ENCODE measurements at places on chromosomes 1 and 21. TPM values are rescaled to one million over a fixed set of nuclear protein-coding genes. Genes with fewer than 3 reads are reported as not detected.

GRCh38 chr1:156703741-156704140, 1.6 kb downstream of the CRABP2 start:
- DNase-seq = no peak

GRCh38 chr1:155934936-155935590, 850 bp upstream of the KHDC4 start:
- DNase-seq = no peak

The ZBTB21 gene
- total RNA-seq = 35.6 TPM

The ZNF593OS gene
- not detected for total RNA-seq

The SNX7 gene
- total RNA-seq = not detected

The CYP4Z1 gene
- not detected for total RNA-seq

The GBP5 gene
- total RNA-seq = 135 TPM

DNA sequence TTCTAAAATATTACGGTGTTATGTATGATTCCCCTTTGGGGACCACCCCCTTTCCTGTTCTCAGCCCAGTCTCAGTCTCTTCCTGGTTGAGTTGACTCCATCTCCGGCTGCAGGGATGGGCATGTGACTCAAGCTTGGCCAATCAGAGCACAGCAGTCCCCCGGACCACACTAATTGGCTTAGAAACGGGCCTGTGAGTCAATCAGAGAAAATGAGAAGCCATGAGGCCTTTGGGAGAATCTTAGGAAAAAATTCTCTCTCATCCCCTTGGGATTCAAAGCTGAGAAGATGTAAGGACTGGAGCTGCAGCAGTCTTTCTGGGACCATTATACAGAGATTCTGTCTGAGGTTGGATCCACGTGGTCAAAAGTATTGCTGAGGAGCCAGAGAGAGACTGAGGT, 10.7 kb upstream of the FHAD1 start:
- no peak for DNase-seq

DNA sequence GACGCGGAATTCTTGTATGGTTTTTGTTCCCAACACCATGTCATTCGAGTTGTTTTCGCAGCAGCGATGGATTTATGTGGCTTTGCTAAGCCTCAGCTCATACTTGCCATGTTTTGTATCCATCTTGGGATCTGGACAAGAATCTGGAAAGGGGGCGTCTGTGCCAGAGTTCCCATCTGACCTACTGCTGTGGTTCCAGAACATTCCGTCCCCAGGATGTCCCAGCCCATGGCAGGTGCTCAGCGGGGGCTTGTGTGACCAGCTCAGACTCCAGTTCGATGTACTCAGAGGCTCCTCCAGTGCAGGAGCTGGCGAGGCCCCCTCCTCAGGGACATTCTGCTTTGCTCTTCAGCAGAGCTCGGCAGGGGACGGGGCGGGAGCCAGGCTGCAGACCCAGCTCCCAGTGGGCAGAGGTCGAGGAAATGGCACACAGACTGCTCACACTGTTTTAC, 24.0 kb upstream of the ADARB1 start:
- no peak for DNase-seq

DNA sequence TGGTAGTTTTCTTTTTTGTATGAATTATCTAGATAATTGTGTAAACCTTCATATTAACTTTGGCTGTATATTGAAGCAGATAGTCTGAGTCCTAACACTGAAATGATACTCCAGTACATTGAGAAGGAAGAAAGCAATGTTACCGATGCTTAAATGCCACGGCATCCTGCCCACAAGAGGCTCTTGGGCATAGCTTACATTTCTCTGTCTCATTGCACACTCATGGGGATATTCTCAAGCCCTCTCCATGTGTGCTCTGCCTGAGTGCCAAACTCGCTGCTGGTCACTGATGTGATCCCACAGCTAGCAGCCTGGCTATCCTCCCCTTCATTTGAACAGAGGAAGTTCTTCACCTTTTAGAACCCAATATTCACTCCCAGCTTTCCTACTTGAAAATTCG, 179.4 kb downstream of the TGFB2 start:
- DNase-seq = no peak

DNA sequence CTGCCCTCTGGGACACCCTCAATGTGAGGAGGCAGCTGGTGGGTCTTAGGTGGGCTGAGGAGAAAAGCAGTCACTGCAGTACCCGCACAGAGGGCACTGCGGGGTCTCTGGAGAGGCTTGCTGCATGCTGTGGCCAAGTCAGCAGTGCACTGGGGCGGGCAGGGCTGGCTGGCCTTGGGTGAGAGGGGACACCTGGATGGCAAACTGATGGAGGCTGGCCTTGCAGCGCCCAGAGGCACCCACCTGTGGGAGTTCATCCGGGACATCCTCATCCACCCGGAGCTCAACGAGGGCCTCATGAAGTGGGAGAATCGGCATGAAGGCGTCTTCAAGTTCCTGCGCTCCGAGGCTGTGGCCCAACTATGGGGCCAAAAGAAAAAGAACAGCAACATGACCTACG, 3.2 kb downstream of the ELF3 start:
- no peak for DNase-seq

DNA sequence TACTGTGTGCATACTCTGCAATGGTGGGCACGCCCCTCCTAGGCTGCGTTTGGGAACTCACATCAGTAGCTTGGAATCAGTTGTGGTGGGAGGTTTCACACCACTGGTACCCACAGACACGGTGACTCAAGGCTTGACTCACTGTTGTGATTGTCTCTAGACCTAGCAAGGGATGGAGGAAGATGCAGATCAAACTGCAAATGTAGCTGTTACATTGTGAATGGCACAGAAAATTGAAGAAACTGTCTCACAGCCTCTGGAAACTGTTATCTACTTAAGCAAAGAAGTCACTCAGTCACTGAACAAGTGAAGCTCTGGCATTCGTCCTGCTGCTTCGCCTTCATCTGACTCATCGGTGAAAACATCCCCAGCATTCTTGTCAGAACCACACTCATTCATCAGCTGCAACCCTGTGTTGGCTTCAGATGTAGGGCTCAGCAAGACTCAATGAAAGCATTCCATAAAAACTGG, 59.5 kb downstream of the POFUT2 start:
- peak; percentile 89 for DNase-seq

GRCh38 chr1:11784256-11784992, 21.3 kb downstream of the MTHFR start:
- no peak for DNase-seq

DNA sequence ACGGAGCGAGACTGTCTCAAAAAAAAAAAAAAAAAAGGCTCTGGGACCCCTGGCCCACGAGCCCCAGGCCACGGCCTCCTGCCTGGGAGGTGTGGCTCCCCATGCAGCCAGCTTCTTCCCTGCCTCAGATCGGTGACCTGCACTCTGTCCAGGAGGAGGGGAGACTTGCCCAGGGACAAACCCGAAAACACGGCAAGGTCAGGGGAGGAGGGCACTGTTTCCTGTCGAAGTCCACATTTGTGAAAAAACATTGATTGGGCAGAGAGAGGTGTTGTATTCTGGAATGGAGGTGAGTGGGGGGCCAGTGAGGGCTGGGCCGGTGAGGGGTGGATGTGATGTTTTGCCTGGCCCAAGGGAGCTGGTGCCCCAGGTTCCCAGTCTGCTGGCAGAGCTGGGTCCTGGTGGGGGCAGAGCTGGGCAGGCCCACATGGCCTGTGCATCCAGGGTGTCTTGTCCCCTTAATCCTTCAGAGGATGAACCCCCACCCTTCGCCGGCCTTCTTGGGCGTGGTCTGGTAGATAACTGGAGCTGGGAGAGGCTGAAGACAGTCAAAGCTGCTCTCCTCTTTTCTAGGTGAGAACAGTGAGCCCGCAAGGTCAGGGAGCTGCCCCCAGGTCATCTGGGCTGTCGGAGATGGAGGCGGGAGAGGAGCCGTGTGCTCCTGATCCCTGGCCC, 12.4 kb upstream of the FAAP20 start:
- no peak for DNase-seq

DNA sequence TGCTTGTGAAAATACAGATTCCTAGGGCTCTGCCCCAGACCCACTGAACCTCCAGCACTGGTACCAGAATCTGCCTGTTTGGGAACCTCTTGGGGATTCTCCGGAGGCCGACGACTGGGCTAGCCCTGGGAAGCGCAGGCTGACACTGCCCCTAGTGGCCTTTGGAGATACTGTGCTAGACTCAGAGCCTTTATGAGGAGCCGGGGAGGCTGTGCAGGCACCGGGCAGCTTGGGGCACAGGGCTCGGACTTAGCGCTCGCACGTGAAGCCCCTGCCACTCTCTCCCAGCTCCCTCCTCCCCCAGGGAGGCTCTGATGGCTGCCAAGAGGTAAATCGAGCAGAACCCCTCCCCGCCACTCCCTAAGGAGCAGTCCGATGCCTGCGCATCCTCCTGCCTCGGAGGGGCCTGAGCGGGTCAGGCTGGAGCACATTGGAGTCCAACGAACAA, 144.6 kb upstream of the TNR start:
- peak; percentile 8 for DNase-seq

The CCDC181 gene
- not detected for total RNA-seq

DNA sequence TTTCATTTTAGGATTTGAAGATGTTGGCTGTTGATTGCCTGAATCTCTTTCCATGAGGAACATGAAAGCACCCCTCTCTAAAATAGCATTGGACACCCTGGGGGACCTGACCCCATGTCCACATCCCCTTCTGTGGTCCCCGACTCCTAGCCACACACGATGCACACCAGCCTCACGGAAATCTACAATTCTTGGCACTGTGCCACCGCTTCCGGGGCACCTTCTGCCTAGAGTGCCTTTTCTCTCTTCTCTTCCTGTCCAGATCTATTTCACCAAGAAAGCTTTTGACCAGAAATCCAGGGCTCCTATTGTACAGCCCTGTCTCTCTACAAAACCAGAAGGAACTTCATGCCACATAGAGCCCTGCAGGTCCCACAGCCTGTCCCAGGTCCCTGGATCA, 50.3 kb downstream of the MYSM1 start:
- no peak for DNase-seq

The LAMB3 gene
- total RNA-seq = 5.9 TPM

- DNase-seq = no peak
Observed at GRCh38 chr1:240193679-240194078, 102.0 kb downstream of the FMN2 start.

DNA sequence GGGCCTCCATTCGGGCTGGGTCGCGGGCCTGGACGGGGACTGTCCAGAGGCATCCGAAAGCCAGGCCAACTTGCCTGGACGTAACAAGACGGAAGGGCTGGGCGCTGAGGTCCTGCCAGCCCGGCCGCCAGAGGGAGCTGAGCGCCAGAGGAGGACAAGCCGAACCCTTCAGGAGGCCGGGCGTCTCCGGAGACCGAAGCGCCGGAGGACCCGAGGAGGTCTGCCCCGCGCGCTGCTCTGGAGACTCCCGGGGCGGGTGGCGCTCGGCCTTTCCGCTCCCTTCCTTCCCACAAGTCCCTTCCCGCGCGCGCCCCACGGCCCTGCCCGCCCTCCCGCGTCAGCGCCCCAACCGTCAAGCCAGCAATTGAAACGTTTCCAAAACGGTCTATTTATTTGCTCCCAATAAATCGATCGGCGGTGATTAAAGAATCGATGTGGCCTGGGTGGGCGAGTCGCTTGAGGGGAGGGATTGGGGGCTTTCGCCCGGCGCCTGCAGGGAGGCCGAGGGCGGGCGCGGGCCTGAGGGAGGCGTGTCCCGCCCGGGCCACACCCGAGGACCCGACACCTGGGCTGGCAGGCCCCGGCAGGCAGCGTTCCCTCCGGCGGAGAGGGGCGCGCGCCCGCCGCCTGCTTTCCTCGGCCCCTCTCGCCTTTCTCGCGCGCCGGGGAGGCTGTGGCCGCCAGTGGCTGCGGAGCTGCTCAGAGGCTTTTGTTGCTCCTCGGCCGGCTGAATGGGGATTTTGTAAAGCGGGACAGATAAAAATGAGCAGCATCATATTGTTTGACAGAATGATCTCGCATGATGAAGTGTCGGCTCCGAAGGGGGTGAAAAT, 5.2 kb upstream of the FOXD3 start:
- peak; percentile 84 for DNase-seq

GRCh38 chr1:220271706-220272046, 577 bp downstream of the RAB3GAP2 start:
- DNase-seq = no peak

- no peak for DNase-seq
Observed at GRCh38 chr1:183870351-183871077, 65.6 kb downstream of the RGL1 start.

The TLCD4 gene
- total RNA-seq = 0.21 TPM

- DNase-seq = peak; percentile 75
Observed at GRCh38 chr1:206470692-206471414, 577 bp downstream of the IKBKE start.

The CBR3 gene
- total RNA-seq = 19.2 TPM
